Urinary bladder (tissue), 4 donors: ENCODE measurements at places on chromosomes 3 and 15. TPM values are rescaled to one million over a fixed set of nuclear protein-coding genes. Genes with fewer than 3 reads are reported as not detected.

The ATP13A4 gene
- total RNA-seq: 7.7 TPM

The CPNE9 gene
- not detected for total RNA-seq

The CNTN3 gene
- total RNA-seq: 27.1 TPM

The STAC gene
- total RNA-seq: 8.9 TPM

The ST3GAL6 gene
- total RNA-seq: 16.7 TPM

The CLDN18 gene
- not detected for total RNA-seq

The PLSCR1 gene
- total RNA-seq: 97.8 TPM

The GCNT3 gene
- not detected for total RNA-seq

The TTC21A gene
- 4.3 TPM for total RNA-seq

The ZDHHC23 gene
- 2.4 TPM for total RNA-seq

The SLC9A9 gene
- total RNA-seq: 46.2 TPM

The SLC22A14 gene
- total RNA-seq: 0.16 TPM

- no peak for DNase-seq
Observed at GRCh38 chr3:71062952-71063772, 520.4 kb downstream of the FOXP1 start.

- DNase-seq: no peak
Observed at GRCh38 chr15:78507831-78508160, 419 bp downstream of the HYKK start.

GRCh38 chr15:50050986-50051743, 67.9 kb downstream of the ATP8B4 start:
- DNase-seq: no peak

GRCh38 chr3:150429767-150430671, 21.9 kb downstream of the TSC22D2 start:
- no peak for DNase-seq

DNA sequence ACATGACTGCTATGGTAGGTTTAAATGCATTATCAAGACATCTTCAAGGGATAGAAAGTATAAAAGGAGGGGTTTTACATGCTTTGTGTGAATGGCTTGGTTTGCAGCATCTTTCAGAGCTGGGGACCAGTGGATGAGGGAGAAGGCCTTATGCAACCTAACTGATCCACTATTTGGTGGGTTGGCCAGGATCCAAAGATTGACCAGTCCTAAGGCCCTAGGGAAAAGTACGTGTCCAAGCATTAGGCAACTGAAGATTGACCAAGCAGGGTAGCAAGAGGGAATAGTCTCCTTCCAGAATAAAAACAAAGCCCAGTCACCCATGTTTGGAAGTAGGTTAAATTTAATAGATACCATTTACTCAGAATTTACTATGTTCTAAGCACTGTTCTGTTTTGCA, 509.3 kb downstream of the EPHB1 start:
- no peak for DNase-seq

GRCh38 chr15:58222679-58223078, 84.5 kb downstream of the AQP9 start:
- no peak for DNase-seq

DNA sequence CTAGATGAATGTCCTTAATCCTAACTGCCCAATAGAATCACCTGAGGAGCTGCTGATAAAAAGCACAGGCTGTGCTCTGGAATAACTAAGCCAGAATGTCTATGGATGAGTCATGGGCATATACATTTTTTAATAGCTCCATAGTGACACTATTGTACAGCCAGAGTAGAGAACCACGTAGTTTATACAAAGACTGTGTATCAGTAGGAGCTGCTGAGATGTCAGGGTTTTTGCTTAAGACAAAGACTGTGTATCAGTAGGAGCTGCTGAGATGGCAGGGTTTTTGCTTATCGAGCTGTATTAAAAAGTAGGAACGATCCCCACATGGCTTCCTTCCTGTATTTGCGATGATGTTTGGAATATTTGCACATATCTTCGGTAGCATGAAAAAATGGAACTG, 137.4 kb downstream of the SV2B start:
- no peak for DNase-seq

GRCh38 chr3:110685630-110686029, 386.0 kb upstream of the NECTIN3 start:
- no peak for DNase-seq

DNA sequence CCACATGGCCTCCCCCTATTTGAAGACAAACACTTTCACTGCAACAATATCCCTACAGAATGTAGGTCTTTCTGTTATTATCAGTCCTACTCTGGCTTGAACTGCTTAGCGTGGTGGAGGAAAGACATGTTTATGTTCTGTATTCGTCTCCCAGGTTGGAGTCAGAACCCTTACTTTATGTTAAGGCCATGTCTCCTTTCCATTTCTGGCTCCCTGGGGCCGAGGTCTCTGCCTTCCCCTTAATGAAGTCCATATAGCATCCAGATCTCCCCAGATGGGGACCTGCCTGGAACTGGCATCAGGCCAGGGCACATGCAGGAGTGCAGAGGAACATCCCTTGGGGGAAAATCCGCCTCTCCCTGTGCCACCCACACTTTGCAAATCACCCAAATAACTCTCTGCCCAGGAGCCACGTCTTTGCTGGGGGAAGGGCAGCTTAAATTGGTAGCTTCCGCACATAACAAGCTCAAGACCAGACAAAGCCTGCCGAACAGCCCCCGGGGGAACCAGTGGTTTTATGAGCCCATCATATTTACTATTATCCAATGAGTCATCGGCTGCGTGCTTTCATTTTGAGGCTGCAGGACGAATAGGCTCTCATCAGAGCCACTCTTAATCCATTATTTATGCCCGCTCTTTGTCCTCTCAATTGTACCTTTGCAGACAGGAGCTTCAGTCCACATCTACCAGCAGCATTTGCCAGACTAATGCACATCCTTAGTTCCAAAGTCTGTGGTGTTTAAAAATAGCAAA, 237.0 kb downstream of the UACA start:
- peak; percentile 71 for DNase-seq

GRCh38 chr15:43210807-43211206, 10.0 kb downstream of the EPB42 start:
- DNase-seq: no peak

- DNase-seq: no peak
Observed at GRCh38 chr3:115800489-115801075, 177.3 kb downstream of the GAP43 start.

DNA sequence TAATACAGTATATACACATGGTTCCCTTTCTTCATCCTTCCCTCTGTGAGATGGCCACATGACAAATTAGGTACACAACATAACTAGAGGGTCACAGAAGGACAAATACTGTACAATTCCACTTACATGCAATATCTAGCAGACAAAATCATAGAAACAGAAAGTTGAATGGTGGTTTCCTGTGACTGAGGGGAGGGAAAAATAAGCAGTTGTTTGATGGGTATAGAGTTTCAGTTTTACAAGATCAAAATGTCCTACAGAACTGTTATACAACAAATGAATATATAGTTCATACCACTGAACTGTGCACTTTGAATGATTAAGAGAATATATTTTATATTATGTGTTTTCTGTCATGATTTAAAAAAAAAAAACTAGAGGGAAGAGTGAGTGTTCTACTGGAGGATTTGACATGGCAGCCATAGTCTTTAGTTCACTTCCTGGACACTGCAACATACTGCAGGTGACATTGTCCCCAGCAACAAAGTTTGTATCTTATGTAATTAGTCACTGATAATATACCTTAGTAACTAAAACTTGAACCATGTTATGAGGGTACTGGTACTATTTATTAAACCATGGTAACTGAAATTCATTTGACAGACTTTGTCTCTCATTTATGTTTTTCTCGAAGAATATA, 37.2 kb downstream of the CCDC54 start:
- DNase-seq: no peak

DNA sequence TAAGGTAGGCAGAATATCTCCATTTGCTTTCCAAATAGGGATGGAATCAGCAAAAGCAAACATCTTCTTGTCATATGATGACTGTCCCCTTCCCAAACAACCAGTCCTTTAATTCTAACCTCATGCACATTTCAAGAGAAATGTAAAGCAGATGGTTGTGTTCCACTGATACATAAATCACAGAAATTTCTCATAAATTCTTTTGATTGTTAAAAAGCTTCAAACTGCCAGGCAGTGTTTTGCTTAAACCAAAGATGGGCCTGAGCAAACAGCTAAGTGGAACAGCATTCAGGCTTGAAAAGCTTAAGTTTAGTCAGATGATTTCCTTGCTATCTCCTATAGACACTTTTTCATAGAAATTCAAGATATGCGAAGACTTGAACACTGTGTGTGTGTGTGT, 74.3 kb upstream of the SOX2 start:
- no peak for DNase-seq

GRCh38 chr3:172982736-172983364, 158.2 kb downstream of the SPATA16 start:
- no peak for DNase-seq

GRCh38 chr3:37715976-37716375, 145.7 kb upstream of the CTDSPL start:
- no peak for DNase-seq

- DNase-seq: no peak
Observed at GRCh38 chr15:93360318-93360717, 271.3 kb upstream of the RGMA start.

DNA sequence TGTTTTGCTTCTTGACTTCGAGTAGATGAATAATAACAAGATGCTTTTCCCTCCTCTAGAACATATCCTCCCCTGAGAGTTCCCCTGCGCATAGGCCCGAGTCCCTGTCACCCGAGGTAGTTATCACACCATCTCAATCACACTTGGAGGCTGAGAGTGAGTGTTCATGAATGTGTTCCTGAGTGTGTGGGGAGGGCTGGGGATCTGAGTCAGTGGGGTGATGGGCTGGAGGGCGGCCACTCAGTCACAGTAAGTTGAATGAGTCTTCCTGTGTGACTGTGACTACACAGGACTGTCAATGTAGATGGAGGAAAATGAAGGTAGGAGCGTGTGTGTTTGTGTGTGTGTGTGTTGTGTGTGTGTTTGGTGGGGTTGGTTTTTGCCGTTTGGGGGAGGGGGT, 71.0 kb downstream of the SETD5 start:
- no peak for DNase-seq

DNA sequence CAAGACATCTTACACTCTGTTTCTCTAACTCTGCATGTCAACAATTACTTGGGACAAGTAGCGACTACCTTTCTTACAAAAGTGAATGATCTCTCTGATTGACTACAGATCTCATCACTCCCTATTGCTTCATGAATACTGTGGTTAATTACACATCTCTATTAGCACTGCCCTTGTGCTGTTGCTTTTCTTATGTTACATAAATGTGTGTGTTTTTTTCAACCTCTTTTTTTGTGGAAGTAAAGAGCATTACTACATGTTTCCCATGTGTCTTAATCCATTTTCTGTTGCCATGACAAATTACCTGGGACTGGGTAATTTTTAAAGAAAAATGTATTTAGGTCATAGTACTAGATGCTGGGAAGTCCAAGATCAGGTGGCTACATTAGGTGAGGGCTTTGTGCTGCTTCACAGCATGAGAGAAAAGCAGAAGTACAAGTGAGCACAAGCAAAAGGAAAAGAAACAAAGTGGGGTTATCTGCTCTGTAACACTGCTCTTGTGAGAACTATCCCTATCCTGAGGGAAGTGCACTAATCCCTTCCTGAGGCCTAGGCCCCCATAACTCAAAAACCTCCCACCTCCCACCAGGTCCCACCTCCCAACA, 298.2 kb upstream of the SATB1 start:
- DNase-seq: no peak

DNA sequence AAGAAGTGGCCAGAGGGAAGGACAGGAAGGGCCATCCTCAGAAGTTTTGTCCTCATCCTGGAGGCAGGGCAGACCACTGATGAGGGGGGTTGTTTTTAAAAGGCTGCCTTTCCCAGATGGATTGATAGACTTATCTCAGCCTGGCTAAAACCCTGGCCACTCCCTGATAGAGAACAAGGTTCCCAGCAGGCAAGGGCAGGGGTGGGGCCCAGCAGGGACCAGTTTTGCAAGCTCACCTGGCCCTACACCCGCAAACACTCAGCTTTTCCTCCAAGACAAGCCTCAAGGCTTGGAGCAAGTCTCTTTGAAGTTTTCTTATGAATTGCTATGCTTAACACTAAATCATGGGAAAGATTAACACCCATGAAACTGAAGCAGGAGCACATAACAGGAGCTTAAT, 9.1 kb downstream of the LIPC start:
- DNase-seq: no peak

- no peak for DNase-seq
Observed at GRCh38 chr3:46492890-46493547, 4.8 kb upstream of the RTP3 start.

- DNase-seq: no peak
Observed at GRCh38 chr3:44045476-44046275, 196.0 kb upstream of the TOPAZ1 start.

DNA sequence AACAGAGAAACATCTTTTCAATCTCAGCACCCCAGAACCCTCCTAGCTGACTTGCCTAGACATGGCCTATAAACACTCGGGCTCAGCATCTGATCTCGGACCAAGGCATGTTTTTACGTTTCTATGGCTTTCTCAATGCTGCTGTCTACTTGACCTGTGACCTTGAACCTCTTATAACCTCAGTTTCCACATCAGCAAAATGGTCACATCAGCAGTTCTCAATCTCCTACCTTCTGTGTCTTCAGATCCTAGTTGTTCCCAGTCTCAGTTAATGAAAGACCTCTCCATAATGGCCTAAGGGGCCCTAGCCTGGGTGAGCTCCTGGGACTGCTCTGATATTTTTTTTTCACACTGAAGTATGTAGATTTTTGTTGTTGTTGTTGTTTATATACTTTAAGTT, 39.6 kb downstream of the SSUH2 start:
- no peak for DNase-seq

DNA sequence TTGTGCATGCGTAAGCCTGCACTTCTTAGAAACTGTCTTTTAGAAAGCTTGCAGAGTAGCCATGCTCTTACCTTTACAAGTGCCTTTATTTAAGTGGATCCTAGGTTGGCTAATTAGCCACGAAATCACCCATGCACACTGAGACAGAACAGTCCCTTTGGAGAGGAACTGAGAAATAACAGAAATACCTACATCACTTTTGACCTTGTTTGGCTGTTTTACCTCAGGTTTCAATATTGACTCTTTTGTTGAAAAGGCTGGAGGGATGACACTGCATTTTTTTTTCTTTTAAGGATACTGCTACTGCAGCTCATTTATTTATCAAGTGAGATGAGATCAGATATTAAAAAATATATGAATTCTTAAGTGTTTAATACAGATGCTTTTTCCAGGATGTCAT, 155.6 kb upstream of the GOLIM4 start:
- DNase-seq: no peak

GRCh38 chr3:5657106-5657505, 469.6 kb downstream of the EDEM1 start:
- DNase-seq: no peak

DNA sequence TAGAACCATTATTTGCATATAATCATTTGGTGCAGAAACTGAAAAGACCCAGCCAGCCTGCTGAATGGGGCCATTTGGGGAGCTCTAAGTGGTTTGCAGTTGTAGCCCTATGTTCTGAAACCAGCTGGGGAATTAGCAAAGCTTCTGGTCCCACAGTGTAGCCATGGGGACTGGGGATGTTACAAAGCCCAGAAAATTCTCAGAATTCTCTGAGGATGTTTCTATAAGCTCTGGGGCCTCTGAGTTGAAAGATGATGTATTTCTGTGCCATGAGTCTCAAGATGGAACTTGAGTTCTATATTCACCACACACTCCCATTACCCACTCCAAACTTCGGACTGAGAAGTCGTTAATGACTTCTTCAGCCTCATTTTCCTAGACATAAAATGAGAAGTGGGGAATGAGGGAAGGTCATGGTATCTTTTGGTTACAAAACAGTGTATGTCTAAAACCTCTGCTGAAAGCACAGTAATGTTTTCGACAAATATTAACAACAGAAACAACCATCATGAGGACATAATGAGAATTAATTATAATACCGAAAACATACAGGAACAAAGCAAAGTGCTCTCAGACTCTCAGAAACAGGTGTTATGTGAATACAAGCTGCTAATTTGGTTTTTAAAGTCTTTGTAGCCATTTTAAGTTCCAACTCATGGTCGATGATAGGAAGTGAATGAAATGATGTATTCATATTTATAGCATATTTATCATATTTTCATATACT, 89.4 kb downstream of the RFTN1 start:
- no peak for DNase-seq
